Renal cortical epithelial cell (primary cell): ENCODE measurements at places on chromosomes 12 and 14. TPM values are rescaled to one million over a fixed set of nuclear protein-coding genes. Genes with fewer than 3 reads are reported as not detected.

The PFDN5 gene
- 323 and 327 TPM in 2 replicates for total RNA-seq

The TMEM179 gene
- total RNA-seq, result not detected in 2 replicates

GRCh38 chr14:42299692-42300091 lies 693.0 kb downstream of the LRFN5 start:
- peak; percentile 8 for DNase-seq

GRCh38 chr14:80781972-80782367 lies 159.6 kb downstream of the CEP128 start:
- DNase-seq, result peak; percentile 95

DNA sequence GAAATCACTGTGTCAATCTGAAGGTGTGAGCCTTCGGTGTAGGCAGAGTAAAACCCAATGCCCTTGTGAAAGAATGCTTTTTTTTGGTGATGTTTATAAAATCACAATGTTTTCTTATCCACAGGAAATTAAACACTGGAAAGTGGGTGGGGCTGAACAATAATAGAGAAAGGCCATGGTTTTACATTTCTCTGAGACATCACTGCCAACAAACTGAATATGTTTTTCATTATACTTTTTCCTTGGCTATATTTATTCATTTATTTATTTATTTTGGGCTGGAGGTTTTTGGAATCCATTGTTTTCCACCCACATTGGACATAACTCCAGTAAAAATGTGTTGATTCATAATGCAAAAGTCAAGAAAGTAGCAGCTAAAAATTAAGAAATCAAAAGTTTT lies 16.9 kb downstream of the LRRK2 start:
- DNase-seq, result no peak

DNA sequence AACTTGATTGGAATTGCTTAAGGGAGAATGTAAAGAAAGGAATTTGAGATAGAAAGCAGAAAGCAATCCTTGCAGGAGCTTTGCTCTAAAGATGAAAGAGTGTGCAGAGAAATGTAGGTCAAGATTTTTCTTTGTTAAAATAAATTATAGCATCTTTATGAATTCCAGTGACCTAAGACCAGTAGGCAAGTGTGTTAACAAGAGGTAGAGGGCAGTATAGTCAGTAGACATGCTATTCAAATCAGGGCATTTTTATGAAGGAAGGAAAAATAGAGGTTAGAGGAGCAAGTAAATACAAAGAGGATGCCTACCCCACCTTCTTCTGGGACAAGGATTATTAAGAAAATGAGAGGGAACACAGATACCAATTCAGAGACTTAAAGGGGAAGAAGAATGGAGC lies 148.5 kb downstream of the PLCZ1 start:
- peak; percentile 16 for DNase-seq

DNA sequence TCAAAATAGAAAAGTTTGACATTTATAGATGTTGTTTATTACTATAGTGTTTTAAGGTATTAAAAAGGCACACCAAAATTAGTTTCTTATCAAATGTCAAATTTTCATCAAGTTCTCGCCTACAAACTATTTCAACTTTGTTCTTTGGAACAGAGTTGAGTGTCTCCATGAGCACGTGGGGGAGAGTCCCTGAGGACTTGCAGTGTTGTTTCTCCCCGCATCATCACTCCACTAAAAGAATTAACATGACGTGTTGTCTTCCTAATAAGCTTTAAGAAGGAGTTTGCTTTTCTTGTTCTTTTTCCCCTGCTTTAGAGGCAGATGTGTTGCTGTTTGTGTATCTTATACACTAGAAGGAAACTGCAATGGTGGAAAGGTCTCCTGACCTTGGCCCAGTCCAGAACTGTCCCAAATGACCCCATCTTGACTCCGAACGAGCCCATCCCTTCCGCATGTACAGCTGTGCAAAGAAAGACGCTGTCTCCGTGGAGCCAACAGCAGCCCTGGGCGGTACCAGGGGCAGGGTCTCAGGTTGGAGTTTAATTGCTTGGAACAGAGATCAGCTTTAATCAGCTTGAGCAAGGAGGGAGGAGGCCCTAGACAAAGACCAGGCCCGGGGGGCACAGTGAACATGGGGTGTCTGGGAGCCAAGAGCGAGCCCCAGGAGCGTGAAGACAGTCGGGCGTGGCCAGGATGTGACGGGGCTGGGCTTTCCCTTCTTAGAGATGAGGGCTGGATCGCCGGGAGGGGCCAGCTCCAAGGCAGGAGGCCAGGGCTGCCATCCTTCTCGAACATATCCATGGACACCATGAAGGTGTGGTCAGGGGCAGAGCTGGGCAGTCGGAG lies 215.4 kb upstream of the RTL1 start:
- DNase-seq, result no peak
